ENCODE measurements at places on chromosomes 3 and 15.

- DNase-seq = no peak
Measured at GRCh38 chr15:78449220-78449999, 11.4 kb downstream of the IREB2 start.

GRCh38 chr3:104717828-104718196, 648.9 kb upstream of the ALCAM start:
- DNase-seq = no peak

DNA sequence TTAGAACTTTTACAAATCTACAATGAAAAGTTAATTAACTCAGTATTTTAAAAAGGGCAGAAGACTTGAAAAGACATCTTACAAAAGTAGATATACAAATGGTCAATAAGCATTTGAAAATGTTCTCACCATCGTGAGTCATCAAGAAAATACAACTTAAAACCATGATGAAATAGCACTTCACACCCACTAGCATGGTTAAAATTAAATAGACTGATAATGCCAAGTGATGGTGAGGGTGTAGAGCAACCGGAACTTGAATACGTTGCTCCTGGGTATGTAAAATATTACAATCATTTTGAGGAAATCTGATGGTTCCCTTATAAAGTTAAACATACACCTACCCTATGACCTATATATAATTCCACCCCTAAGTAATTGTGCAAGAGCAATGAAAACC, 319.8 kb upstream of the UMPS start:
- no peak for DNase-seq

GRCh38 chr3:34212656-34213055, 414.2 kb downstream of the PDCD6IP start:
- no peak for DNase-seq

DNA sequence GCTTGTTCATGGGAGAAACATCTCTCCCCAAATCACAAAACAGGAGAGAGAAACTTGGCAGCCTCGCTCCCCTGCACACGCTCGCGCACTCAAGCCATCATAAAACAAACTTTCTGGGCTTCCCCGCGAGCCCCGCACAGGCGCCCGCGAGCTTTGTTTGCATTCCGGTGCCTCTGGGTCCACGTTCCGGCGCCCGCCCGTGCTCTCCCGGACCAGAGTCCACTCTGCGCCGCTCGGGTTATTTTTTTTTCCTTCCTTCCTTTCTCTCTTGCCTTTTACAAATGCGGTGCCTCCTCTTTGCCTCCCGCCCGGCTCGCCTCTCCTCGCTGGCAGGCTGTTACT, 363 bp downstream of the MAGI1 start:
- no peak for DNase-seq

DNA sequence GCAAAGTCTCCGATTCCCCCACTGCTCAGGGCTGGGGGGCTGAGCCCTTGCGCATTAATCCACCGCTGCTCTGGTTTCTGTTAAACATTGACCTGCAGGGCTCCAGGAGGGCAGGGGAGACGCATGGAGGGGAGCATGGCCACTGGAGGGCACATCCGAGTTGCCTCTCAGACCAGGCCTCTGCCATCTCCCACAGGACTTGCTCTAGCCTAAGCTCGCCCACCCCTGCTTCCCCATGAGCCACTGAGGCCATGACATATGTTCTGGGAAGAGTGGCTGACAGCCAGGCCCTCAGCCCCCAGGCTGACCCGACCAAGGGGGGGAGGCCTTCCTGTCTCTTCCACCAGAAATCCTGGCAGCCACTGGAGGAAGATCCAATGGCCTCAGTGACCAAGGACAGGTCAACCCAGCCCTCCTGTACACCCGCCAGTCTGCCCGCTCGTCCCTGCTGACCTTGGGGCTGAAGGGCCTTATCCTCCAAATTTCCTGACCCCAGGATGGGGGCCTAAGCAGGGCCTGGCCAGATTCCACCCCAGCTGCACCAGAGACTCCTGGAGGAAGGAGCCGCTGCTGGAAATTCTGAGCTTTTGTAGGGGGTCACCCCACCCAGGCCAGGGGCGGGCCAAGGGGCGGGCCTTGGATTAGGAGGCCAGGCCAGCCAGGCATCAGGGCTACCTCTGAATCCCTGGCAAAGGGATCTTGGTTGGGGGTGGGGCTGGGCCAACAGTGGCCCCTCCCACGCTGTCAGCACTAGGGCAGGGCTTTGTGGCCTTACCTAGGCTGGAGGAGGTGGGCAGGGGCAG, at the start of gene HYAL1:
TSS of gene HYAL1 (minus strand) at position 562 of the 803 bp plus-strand sequence. CDS start 618 bp downstream, outside the sequence.
- DNase-seq = no peak

- peak; percentile 12 for DNase-seq
Measured at GRCh38 chr3:48716508-48716981, 476 bp downstream of the IP6K2 start.

DNA sequence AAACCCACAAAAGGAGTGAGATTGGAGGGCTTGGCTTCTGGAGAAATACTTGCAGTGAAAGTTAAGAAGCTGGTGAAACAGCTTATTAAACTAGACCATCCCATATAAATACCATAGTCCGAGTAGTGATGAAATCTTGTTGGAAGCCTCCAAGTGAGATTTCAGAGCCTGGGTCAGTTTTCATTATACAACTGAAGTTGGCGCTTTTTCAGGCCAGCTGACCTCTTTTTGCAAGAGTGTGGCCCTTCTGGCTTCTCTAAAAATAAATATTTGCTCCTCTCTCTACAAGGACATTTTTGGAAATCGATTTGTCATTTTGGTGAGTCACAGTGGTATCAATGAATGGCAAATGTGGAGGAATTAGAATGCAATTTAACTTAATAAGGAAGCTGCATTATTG, 51.2 kb upstream of the THRB start:
- no peak for DNase-seq

- no peak for DNase-seq
Measured at GRCh38 chr15:59762558-59762957, 73.4 kb upstream of the BNIP2 start.

DNA sequence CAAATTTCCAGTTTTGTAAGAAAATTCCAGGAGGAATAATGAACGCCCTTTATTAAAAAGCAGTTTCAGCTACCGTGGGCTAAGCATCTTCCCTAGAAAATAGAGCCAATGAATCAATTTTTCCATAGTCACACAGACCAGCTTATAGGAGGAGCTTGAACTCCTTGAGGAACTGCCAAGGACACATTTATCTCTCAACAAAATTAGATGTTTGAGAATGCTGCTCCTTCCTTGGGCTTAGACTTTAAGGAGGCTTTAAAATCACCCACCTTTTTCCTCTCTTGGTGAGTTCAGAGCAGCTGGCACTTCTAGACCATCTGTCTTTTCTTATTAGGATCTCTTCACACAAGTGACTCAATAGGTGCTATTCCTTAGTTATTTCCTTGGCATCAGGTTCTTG, 588.0 kb downstream of the SQOR start:
- DNase-seq = no peak

DNA sequence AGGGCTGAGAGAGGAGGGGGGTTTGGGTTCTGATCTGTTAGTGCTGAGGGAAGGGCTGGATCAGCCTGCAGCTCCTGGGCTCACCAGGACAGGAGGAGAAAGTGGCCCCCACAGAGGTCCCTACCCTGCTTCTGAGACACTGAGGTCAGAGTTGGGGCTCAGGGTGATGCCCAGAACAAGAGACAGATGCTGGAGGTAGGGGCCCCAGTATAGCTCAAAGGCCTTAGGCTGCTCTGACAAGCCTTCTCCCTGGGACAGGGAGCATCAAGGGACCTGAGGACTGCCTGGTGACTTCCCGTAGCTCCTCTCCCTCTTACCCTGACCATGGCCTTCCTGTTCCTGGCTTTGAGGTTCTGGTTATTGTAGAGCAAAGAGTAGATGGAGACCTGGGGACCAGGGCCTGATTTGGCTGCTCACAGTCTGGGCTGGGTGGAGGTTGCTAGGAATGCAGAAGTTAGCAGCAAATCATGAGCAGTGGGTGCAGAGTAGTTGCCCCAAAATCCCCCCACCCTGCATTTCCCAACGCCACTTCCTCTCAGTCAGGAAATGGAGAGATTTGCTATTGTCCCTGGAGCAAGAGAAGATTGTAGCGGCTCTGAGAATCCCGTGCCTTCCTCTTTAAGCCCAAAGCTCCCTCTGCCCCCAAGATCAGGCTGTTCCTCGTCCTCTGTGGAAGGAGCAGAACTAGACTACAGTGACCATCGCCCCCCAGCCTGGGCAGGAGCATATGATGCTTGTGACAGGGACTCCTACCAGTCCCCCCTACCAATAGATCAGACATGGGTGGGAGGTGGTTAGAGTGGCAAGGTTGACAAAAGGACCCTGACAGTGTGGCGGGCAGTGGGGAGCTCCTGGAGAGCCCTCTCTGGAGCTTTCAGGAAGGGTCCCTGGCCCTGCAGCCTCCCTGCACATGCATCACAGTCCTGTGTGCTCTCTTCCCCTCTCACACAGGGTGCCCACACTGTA, 47.4 kb upstream of the SEC22A start:
- no peak for DNase-seq

DNA sequence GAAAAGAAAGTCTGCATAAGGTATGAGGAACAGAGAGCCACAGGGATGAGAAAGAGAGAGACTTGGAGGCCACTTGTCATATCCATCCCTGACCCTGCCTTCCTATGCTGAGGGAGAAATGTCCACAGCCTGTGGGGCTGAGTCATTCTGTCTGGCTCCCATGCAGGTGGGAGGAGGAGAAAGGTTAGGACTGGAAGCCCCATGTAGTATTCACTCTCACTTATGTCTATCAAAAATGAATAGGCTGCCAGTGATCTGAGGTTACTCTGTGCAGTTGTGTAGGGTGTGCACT, 71.3 kb downstream of the RAB11A start:
- DNase-seq = no peak

DNA sequence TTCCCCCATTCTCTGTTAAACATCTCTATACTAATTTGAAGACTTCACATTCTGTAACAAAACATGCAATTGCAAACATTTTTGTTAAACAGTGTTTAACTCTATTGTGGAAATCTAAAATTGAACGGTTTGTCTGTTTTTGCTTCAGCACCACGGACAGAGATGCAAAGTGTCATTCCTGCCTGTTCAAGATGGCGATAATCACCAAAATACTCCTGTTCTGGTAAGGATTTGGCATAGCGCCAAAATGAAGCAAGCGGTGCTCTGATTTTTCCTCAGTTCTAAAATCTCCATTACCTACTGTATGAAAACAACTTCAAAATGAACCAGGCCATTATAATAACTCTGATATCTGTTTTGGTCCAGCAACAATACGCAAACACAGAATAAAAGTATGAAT, 129.7 kb upstream of the TUSC7 start:
- no peak for DNase-seq

DNA sequence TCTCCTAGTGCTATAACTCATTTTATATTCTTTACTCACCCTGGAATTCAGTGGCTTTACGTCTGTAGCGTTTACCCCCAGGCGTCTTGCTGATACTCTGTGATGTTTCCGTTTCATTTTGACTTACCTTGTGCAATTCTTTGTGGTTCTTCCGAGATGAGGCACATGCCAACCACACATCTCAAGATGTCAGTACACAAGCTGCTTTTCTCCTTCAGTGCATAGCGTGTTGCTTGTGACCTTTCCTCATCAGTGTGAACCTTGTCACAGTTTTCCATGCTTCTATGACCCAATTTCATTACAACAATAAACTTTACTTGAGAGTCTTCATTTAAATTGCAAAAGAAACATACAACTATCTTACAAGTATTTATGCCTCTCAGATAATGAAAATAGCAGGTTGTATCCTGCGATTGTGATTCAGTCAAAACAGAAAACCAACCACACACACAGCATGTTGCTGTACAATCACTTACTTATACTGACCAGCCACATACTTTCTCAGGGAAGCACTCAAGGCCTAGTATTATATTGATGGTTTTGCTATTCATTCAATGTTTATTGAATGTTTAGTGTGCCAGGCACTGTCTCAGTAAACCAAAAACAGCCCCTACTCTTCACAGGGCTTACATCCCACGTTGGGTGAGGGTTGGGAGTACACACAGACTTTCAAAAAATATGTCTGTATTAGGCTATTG, 4.6 kb upstream of the TBL1XR1 start:
- no peak for DNase-seq

Measured in NCI-H2107 (cell line).